ENCODE measurements at places on chromosomes 11 and 22.

GRCh38 chr11:121367001-121367843, 74.7 kb downstream of the SC5D start:
- no peak for DNase-seq

DNA sequence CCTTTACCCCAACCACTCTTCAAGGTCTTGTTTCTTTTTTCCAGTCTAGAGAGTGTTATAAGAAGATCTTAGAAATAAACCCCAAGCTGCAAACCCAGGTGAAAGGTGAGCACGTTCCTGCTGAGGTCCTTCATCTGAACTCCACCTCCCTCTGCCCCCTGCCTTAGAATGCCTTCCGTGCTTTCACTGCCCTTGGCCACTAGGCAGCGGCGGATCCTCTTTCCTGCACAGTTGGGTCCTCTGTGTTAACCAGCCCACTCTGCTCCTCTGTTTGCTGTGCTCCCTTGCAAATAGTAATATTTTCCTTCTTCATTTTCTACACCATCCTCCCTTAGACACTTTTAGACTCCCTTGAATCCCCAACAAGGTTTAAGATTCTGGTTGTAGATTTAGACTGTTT, 24.3 kb downstream of the TTC12 start:
- no peak for DNase-seq

- DNase-seq = no peak
Measured at GRCh38 chr22:22246706-22247105, 2.1 kb downstream of the VPREB1 start.

- DNase-seq = no peak
Measured at GRCh38 chr22:20517841-20518592, 10.6 kb downstream of the MED15 start.

DNA sequence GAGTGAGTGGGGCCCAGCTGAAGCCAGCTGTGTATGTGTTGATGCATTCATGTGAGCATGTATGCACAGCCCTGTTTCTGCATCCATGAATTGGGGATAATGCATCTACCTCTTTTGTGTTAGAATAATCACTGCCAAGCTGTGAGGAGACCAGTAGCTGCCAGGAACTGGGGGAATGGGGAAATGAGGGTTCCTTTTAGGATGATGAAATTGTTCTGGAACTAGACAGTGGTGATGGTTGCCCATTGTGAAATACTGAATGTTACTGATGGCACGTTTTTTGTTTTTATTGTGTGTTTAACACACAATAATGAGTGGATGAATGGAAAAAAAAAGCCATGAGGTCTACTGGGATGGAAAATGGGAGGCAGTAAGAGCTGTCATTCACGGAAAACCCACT, 45.3 kb upstream of the WNT11 start:
- no peak for DNase-seq

DNA sequence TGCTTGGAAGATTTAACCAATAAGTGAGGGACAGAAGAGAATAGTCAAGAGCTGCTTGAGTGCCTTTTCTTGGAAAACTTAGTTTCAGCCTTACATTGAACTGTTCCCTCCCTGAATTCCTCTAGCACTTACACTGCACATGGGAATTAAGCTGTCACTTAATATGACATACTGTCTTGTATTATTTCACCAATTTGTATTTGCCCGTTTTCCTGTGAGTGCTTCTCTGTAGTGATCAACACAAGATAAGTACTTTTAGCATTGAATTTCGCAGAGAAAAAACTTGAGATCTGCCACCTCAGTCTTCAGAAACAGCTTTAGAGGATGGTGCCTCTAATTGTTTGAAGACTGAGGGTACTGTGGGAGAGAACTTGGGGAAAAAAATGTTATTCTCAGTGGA, 3.7 kb downstream of the SPCS2 start:
- no peak for DNase-seq

DNA sequence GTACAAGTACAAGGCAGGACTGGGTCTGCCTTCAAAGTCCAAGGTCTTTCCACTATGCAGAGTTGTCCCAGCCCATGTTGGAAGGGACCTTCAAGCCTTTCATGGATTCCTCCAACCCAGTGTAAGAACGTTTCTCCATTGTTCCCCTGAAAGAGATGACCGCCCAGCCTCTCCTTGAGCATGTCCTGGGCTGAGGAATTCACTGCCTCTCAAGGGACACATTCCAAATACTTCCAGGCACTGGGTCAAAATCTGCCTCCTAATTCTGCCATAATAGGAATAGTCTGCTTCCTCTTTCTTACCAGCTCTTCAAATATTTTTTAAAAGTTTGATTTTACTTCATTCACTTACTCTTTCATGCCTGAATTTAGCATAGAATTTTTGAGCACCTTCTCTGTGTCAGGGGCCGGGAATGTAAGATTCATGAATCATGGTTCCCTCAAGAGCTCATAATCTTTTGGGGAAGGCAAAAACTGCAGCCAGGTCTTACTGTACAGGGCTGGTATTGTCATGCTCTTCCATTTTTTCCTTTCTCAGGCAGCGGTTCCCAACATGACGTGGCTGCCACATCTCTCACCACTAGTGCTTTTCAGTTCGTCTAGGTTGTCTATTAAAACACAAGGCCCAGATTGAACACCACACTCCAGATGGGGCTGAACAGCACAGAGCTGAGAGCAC, 143.3 kb upstream of the TBCEL start:
- no peak for DNase-seq

DNA sequence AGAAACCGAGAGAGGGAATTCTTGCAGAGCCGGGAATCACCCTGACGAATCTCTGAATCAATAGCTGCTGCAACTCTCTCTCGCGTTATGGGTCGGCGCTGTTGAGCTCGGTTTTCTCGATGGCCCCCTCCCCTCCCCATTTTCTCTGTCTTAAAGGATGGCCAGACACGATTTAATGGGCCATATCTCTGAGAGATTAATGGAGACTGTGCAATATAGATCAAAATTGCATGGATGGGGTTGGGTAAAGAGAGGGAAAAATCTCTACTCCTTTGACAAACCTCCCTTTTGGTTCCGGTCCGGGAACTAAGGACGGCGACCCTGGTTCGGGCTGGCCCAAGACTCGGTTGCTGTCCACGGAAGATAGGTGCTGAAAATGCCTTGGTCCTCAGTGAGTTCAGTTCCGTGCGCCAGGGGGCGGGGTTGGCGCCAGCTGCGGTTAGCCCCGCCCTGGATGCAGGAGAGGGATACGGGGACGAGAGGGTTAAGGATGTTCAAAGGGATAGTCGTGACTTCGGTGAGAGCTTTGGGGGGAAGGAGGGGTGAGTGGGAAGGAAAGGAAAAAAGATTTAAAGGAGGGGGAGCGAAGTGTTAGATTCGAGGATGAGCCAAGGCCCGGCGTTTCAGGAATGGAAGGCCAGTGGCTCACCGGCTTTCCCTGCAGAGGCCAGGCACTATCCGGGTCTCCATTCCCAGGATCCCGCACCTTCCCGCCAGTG, 103.6 kb upstream of the HSD17B12 start:
- DNase-seq = peak; percentile 88

GRCh38 chr11:19557720-19558140, 154.9 kb upstream of the NAV2 start:
- peak; percentile 93 for DNase-seq

DNA sequence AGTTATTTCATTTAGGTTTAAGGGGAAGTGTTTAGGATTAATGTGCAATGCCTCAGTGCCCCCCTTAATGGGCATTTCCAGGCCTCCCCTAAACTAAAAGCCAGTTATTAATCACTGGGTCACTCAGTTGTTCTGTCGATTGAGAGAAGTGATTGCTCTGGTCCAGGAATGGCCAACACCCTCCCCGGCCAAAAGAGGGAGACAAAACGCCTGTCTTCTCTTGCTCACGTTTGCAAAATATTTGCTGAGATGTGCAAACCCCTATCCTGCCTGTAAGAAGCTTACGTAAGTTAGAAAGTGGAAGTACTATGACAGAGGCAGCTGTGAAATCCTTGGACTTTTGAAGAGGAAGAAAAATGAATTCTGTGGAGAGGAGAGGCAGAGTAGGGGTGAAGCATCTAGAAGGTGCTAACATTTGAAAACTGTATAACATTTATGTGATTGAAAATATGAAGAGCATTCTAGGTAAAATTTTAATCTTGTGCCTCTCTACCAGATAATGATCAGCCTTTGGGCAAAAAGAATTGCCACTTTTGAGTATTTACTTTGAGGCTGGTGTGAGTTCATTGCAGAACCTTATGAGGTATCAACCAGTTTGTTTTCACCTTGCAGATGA, 37.7 kb downstream of the NTM start:
- DNase-seq = no peak
